ENCODE measurements at places on chromosomes 4 and X.

DNA sequence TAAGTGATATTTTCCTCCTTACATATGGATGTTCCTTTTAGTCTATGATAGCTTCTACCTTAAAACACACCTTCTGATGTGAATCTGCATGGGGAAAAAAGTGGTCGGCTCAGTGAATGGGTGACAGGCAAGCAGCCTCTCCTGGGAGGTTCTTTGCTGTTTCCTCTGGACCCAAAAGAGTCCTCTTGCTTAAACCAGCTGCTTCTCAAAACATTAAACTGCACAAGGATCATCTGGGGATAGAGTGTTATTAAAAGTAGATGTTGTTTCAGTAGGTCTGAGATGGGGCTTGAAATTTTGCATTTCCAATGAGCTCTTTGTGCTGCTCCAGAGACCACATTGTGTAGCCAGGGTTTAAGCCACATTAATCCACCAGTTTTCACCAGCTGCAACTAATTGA lies 452.9 kb downstream of the IL1RAPL1 start:
- DNase-seq = no peak

DNA sequence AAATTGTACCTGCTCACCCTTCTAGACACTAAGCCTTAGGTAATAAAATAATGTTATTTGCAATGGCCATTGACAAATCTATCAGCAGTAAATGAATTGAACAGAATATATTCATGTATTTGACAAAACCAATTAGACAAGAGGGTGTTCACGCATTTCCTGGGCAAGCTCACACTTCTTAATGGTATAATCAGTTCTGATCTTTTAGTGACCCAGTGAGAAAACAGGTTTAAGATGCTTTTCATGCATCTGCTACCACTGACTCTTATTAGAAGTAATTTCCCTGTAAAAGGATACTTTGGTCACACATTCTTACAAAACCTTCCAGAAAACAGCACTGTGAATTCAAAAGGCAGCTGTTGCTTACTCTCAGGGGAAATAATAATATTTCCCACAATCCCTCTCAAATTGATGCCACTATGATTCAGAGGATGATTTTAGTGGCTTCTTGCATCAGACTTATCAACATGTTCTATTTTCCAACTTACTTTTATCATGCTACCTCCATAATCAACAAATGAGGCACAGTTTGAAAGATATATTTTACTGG lies 313.9 kb upstream of the NWD2 start:
- DNase-seq = no peak

DNA sequence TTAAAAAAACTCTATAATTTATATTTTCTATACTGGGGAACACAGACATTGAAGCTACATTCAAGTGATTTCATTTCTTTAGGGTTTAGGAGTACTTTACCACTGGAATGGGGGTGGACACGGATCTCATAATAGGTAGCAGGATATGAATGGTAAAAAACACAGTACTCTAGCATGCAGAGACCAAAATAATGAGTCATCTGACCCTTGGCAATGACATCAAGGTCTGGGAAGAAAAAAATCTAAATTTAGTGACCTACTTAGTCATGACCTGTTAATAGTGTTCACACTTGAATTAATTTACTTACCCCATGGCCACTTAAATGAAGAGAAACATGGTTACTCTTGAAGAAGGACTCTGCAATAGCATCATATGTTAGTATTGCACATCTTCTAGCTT lies 187.9 kb downstream of the EPHA5 start:
- no peak for DNase-seq

- DNase-seq = no peak
Observed at GRCh38 chr4:3673716-3674478, 92.3 kb upstream of the ADRA2C start.

DNA sequence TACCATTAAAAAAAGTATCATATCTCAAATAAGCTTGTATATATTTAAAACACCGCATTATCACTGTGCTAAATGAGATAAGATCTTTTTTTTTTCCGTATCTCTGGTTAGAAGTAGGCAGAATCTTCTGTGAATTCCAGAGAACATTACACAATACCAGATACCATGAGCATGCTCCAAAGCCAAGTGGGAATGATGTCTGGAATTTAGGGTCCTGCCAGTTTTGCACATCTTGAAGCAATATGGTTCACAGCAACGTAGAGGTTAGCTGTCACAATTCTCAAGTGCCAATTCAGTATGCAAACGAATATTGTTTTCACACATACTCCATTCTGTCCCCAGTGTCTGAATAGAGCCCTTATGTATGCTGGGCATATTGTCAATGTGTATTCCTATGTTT lies 127.5 kb upstream of the NEIL3 start:
- peak; percentile 71 for DNase-seq

- DNase-seq = no peak
Observed at GRCh38 chrX:39309721-39310152, 508.5 kb downstream of the MID1IP1 start.

DNA sequence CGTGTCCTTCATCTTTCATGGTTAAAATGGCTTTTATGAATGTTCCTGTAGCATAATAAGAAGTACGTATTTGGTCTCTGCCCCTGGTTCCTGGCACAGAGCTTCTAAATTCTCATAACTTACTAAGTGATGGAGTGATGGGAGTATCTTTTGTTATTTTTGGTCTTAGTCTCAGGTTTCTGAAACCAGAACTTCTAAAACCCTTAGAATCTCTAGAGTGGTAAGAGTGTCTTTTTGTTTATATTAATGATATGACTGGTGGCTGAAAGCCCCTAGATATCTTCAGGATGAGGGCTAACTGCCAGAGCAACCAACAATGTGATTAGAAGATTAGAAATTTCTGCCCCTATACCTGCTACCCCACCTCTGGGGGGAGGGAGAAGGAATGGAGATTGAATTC lies 45.8 kb upstream of the BBS12 start:
- no peak for DNase-seq

DNA sequence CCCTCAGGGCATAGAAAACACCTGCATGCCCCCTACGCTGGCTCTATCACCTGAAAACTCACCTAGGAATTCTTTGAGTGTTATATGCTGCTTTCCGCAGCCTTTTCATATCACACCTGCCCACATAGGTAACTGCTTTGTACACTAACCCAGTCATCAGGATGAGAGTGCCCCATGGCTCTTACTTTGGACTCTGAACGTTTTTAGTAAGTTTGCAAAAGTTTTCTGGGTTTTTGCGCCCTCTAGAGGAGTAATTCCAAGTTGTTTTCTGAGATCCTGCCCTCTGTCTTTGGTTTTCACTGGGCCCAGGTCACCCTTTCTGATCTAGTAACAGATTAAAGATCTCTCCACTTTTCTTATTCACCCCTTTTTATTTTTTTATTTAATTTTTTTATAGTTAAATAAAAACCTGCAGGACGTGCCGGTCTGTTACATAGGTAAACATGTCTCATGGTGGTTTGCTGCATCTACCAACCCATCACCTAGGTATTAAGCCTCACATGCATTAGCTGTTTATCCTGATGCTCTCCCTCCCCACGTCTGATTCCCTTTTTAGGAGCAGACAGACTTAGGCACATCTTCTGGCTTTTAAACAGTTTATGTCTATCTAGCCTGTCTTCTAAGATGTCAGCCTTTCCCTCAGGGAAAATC lies 139.2 kb downstream of the NWD2 start:
- peak; percentile 40 for DNase-seq

DNA sequence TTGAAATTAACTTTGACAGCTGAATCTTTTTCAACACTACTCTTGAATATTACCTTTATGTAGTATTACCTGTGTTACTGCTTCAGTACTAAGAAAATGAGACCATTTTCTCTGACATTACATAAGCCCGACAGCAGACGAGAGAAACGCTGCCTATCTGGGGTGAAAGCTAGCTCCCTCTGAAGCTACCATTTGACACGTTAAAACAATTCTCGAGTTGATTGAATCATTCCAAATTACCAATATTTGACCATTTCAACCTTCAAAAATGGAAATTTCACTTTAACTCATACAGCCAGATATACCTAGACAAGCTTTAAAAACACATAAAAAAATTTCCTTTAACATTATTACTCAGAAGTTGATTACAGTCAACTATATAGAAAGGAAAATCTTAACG lies 836 bp downstream of the GPM6A start:
- no peak for DNase-seq

DNA sequence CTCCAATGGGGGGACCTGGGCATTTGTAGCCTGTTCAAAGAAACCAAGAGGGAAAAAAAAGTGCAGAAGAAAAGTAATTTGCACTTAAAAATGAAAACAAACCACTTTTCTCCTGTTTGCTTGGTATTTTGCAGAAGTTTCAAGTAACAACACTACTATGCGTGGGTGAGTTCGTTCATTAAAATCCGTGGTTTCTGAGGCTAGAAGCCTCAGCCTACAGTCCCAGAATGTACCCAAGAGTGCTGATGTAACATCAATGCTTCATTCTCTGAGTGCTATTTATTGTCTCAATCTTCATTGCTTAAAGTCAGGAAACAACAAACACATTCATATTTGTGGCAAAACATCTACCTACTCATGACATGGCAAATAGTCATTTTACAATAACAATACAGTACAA lies 29.2 kb downstream of the LGI2 start:
- DNase-seq = no peak

- peak; percentile 25 for DNase-seq
Observed at GRCh38 chr4:108068442-108068841, 78.8 kb downstream of the HADH start.

GRCh38 chr4:170025523-170026252 lies 507 bp downstream of the MFAP3L start:
- DNase-seq = no peak

DNA sequence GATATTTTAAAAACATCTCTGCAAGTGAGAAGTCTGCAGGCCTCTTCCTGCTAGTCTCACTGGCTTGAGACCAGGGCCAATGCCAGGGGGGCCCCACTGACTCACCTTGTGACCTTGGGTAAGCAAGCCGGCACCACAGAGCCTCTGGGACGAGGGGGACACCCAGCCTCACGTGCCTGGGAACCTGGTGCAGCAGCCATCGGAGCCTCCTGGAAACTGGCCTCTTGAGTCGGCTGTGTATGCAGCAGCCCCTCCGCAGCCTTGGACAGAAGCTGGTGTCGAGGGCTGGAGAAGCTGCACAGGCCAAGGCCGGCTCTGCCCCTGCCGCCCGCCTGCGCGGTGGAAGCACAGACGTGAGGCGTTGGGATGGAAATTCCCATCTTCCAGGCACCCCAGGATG lies 8.7 kb downstream of the TADA2B start:
- DNase-seq = no peak

DNA sequence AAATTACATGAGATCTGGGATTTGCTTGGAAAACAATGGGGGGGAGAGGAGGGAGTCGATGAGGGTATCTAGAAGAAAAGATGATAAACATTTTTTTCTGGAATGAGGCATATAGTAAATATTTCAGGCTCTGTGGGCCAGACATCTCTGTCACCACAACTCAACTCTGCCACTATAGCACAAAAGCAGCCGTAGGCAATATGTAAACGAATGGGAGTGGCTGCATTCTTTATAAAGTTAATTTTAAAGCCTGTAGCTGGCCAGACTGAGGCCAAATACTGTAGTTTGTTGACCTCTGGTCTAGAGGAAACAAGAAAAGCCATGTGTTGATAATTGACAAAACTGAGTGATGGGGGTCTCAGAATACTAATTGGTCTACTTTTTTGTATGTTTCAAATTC lies 14.1 kb upstream of the TCEANC start:
- DNase-seq = no peak

GRCh38 chr4:31613946-31614623 lies 893.9 kb downstream of the PCDH7 start:
- DNase-seq = no peak

GRCh38 chr4:61782133-61782532 lies 582.0 kb downstream of the ADGRL3 start:
- DNase-seq = no peak

DNA sequence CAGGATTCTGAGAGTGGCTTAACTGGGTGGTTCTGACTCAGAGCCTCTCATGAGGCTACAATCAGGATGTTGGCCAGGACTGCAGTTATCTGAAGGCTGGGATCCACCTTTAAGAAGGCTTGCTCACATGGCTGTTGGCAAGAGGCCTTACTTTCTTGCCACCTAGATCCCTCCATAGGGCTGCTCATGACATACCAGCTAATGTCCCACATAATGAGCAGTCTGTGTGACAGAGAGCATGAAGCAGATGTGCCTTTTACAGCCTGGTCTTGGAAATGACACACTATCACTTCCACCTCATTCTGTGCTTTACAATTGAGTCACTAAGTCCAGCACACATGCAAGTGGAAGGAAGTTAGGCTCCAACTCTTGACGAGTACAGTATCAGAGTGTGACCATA lies 4.3 kb upstream of the RBM3 start:
- DNase-seq = no peak

DNA sequence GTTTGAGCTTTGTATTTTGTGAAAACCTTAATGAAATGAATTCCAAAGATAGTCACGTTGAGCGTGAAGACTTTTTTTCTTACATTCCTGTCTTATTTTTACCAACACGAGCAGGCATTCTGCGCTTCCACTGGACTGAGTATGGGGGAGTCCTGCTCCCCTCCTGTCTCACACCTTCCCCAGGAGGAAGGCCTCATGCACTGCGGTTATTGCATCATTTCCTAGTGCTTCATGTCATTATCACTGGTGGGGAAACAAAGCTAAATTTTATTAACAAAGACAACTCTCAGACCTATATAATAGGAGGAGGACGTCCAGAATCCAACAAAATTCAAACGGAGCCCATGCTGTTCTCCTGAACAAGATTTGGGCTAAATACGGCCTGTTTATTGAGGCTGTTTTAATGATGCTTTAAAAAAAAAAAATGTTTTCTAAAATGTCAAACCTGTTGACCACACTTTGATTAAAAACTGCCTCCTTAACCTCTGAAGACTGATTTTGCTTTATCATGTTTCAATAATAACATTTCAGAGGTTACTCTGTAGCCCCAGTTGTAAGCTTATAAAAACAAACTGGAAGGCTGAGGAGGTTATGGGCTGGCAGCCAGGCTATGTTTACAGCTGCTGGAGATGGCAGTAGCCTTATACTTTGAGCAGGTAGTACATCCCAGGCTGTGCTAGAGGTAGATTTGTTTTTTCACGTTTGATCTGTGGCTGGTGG lies 118.0 kb downstream of the SOWAHB start:
- DNase-seq = no peak

DNA sequence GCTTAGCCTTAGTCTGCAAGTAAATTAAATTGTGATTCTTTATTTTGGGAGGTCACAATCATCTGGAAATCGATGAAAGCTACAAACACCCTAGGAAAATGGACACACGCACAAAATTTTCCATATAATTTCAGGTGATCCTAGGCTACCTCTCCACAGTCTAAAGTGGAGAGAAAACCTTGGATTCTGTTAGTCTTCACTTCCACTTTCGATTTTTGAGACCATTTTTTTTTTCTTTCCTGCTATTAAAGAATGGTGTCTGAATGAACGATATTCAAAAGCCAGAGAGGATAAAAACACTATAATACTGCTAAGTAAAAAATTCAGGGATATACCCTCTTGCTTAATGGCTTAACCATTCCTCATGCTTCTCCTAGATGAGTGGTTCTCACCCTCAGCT lies 1.7 kb downstream of the FBXL5 start:
- no peak for DNase-seq

DNA sequence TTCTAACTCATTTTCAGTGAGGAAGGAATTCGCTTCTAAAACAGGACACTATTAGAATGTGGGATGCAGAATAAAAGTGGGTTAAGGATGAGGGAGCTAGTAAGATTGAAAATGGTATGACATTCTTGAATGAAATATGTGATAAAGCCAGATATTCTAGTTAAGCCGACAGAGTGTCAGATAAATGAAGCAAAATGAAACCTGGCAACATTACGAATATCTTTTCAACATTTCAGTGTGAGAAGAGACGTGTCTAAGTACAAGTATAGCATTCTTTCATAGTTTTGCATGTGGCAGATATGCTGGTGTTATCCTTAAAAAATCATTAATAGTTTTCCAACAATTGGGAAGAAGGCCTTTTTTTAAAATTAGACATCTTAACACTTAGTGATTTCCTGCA lies 1101.4 kb downstream of the RPA4 start:
- DNase-seq = no peak

- DNase-seq = no peak
Observed at GRCh38 chrX:121781991-121782390, 734.6 kb downstream of the GLUD2 start.
